ENCODE measurements at places on chromosomes 5 and 9.

- no peak for DNase-seq
Observed at GRCh38 chr5:10540951-10541646, 22.8 kb upstream of the ANKRD33B start.

- DNase-seq, result no peak
Observed at GRCh38 chr5:71681296-71681695, 37.8 kb upstream of the CARTPT start.

GRCh38 chr5:7185742-7186141, 210.2 kb upstream of the ADCY2 start:
- DNase-seq, result no peak

GRCh38 chr9:99140685-99141314, 35.9 kb downstream of the TGFBR1 start:
- DNase-seq, result peak; percentile 54

DNA sequence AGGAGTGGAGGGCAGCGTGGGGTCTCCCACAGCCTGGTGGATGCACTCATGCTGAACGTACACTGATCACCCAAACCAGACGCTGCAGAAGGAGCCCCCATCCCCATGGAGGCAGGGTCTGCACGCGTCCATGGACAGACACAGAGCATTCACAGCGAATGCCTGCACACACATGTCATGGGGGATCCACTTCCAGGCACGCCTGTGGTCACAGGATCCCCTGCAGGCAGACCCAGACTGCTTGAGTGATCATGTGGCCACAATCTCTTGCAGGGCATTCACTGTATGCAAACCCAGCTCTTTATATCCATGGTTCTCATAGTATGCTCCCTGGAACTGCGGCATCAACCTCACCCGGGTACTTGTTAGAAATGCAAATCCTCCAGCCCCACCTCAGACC, 5.4 kb downstream of the SNCB start:
- DNase-seq, result no peak

DNA sequence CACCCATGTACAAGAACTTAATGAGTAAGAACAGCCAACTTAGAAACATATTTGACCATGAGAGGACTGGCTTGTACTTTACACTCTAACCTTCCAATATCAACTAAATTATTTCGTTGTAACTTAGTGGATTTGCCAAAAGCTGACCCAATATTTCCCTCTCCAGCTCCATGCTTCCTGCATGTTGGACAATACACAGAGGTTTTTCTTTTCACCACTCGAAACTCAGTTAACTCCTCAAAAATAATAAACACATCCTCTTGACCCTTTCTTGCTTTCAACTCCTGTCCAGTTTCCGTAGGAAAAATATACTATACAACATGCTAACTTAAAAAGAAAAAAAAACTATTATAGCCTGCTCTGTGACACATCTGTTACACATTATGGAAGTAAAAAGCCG, 188.9 kb downstream of the MPDZ start:
- no peak for DNase-seq

DNA sequence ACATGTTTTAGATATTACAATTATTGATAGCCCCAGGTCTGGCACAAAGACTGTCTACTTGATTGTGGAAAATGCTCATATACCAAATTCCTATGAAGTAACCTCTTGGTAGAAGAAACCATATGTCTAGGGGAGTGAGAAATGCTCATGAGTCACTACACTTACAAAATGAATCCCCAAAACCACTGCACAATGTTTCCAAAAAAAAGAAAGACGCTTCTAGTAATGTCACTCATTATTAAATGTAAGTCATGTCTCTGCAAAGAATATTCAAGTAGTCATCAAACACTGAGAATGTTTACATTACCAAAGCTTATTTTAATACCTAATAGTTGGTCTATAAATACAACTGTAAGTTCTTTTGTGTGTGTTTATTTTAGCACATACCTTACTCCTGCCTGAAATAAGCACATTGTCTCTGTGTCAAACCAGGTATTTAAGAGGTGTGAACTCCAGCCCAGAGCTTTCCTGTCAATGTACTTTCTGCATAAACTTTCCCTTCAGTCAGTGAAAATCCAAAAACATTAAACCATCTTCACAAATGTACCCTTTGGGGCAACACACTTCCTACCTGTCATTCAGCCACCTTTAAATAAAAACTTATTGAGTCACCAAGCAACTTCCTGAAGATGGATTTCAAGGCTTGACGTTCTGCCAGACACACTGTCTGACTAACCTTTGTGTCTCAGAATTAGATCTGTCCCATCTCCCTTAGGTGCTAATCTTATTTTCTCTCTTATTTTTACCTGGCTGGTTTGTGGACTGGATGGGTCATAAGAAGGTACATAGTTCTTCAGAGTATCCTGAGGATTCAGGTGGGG, 194.0 kb downstream of the NFIB start:
- peak; percentile 19 for DNase-seq

GRCh38 chr9:81268048-81268447, 421.3 kb downstream of the TLE1 start:
- DNase-seq, result peak; percentile 3

GRCh38 chr5:5183189-5183699, 43.1 kb downstream of the ADAMTS16 start:
- no peak for DNase-seq

DNA sequence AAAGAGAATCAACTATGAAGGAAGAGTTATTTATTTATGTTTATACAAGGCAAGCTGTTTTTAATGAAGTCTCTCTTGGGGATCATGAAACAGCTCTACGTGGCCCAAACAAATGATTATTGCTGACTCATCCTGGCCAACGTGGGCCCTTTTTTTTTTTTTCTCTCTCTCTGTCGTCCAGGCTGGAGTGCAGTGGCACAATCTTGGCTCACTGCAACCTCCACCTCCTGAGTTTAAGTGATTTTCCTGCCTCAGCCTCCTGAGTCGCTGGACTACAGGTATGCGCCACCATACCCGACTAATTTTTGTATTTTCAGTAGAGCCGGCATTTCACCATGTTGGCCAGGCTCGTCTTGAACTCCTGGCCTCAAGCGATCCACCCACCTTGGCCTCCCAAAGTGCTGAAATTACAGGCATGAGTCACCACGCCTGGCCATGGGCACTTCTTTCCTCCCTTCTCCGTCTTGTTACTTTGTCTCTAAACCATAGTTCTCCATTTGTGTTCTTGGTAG, 98.3 kb downstream of the BASP1 start:
- DNase-seq, result peak; percentile 54

DNA sequence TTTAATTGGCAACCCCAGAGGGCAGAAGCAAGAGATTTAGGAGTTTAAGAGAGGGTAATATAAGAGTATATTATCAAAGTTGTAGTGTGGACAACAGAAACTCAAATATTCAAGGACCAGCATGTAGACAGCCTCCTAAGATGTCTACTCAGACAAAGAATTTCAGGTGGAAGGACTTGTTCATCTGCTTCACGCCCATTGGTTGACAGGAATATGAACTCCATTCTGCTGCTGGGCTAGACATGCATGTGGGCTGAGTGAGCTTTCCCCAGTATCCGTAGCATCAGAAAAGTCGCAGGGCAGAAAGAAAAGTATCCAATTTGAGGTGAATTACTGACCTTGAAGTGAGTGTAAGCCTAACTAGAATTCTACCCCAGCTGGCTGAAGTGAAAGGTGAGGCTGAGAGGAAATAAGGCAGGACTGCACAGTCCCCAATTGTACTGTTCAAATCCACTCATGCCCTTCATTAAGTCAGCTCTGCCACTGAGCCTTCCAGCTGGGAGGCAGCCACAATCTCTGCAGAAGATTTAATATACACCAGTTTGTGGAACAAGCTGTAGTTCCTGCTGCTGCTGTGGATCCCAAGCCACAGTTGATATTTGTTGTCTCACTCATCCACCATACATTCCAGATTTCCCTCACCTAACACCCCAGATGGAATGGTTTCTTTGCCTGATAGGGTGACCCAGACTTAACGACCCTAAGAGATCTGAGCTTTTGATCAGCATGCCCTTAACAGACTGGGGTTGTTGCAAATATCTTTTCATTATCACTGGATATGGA, 41.2 kb downstream of the PDCD1LG2 start:
- DNase-seq, result no peak

GRCh38 chr9:98742325-98743280, 33.9 kb upstream of the GABBR2 start:
- peak; percentile 62 for DNase-seq
